Uterus (tissue), 4 donors: ENCODE measurements at places on chromosomes 12 and 14. TPM values are rescaled to one million over a fixed set of nuclear protein-coding genes. Genes with fewer than 3 reads are reported as not detected.

GRCh38 chr14:75369506-75369905 is 58.3 kb upstream of the JDP2 start:
- H3K4me3 ChIP-seq = no peak overlapping the region
- no peaks in the 10 kb centered on the region for H3K4me1 ChIP-seq
- no peaks in the 10 kb centered on the region for H3K36me3 ChIP-seq
- no peak overlapping the region for H3K27ac ChIP-seq

The SSTR1 gene
- 1.3 TPM for total RNA-seq

GRCh38 chr14:63909984-63910383 is 57.2 kb downstream of the SYNE2 start:
- H3K4me3 ChIP-seq = no peak overlapping the region
- H3K27ac ChIP-seq = no peak overlapping the region
- no peaks in the 10 kb centered on the region for H3K27me3 ChIP-seq
- DNase-seq = no peak

DNA sequence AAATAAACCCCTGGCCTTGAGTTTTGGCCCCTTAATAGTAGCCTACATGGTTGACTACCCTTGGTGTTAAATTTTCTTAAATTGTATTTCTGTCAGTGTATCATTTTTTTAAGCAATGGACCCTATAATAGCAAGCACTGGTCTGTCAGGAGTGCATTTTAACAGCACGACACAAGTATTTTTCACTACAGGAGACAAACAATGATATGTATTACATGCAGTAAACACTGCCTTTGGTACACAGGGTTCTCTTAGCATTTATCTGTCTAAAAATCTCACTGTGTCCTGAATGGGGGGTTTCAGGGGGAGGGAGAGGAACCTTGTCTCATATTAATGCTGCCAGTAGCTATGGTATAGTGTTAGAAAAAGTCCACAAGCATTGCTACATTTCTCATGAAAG is 18.4 kb downstream of the LMO3 start:
- H3K4me1 ChIP-seq = no peaks in the 10 kb centered on the region
- H3K4me3 ChIP-seq = no peak overlapping the region
- peak overlapping the region; percentile 86 for H3K27ac ChIP-seq
- no peaks in the 10 kb centered on the region for H3K27me3 ChIP-seq
- no peak for DNase-seq

The LRFN5 gene
- 5.1 TPM for total RNA-seq

- H3K27ac ChIP-seq = no peak overlapping the region
- H3K4me3 ChIP-seq = no peak overlapping the region
- DNase-seq = no peak
- no peaks in the 10 kb centered on the region for H3K36me3 ChIP-seq
- no peaks in the 10 kb centered on the region for H3K4me1 ChIP-seq
These were observed 105.2 kb downstream of the FGD4 start for GRCh38 chr12:32504591-32504990.

The PYM1 gene
- 8.2 TPM for total RNA-seq

GRCh38 chr14:50677527-50678063 is 9.5 kb upstream of the SAV1 start:
- no peak overlapping the region for H3K4me3 ChIP-seq
- H3K27ac ChIP-seq = no peak overlapping the region
- H3K27me3 ChIP-seq = no peaks in the 10 kb centered on the region
- no peaks in the 10 kb centered on the region for H3K36me3 ChIP-seq

- H3K4me3 ChIP-seq = no peak overlapping the region
- H3K27ac ChIP-seq = no peak overlapping the region
- no peaks in the 10 kb centered on the region for H3K27me3 ChIP-seq
- no peaks in the 10 kb centered on the region for H3K36me3 ChIP-seq
These were observed 624.4 kb downstream of the KCNH5 start for GRCh38 chr14:62420847-62421246.

DNA sequence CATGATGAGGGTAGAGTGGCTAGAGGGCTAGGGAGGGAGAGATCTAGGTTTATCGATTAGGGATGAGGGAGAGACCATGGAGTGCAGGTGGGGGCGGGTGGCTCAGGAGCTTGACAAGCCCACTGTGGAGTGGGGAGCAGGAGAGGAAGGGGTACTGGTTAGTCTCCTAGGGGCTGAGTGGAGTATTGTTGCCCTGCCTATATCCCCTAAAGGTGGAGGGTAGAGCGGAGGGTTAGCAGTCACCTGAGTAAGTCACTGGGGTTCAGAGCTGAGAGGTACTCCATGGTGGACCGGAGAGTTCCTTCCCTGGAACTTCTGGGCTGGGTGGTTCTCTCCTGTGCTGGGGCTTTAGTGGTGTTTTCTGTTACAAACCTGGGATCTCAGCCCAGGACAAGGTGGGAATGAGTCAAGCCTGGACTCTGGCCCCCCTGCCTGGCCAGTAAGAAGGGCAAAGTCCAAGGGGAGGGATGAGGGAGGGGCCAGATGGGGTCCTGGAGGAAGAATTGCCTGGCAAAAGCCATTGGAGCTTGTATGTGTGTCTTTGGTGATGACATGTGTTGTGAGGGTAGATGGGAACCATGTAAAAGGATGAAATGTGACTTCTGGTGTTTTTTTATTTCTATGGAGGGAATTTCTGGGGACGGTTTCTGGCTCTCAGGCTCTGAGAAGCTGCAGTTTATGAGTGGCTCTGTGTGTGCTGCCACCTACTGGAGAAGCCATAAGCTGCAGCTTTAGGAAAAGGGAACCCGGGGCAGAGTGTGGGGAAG is at the start of gene CIDEB:
TSS of gene CIDEB (minus strand) at position 403 of the 767 bp plus-strand sequence. CDS start at position 284, 119 bp downstream.
- H3K4me3 ChIP-seq = no peak within 1 kb of the TSS
- no peak for DNase-seq
- H3K27me3 ChIP-seq = no peaks in the 10 kb centered on the region
- no peaks in the 10 kb centered on the region for H3K36me3 ChIP-seq
